ENCODE measurements at places on chromosomes 2 and 18.

DNA sequence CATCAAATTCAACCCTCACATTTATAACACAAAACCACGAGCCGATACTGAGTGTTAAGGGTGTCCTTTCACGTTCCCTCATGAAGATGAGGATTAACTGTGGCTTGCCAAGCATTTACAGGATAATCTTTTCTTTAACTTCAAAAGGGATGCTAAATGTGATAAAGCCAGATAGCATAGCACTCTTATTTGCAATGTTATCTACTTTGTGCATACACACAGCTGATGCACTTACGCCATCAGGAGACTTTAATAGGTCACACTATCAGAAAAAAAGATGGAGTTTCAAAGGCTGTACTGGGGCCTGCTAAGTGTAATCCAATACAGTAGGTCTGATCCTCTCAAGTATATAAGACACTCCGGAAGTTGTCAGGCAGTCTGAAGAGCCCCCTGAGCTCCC lies 572.7 kb downstream of the PIK3C3 start:
- DNase-seq, result no peak

DNA sequence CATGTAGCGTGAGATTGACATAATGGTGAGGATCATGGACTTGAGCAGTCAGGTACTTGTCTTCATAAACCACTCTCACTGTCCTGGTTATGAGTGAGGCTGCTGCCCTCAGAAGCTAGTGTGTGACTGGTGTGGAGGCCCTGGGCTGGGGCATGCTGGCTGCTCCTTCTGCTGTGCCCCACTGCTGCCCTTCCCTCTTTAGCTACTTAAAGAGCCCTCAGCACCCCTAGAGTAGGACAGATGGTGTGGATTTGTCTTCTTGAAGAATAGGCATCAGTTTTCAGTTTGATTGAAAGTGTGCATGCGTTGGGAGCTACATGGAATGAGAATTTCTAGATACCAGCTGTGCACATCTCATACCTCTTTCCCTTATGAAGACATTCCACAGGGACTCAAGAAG lies 15.4 kb downstream of the CPLX4 start:
- no peak for DNase-seq

- DNase-seq, result no peak
These were observed 34.6 kb upstream of the CAB39 start for GRCh38 chr2:230678018-230678417.

DNA sequence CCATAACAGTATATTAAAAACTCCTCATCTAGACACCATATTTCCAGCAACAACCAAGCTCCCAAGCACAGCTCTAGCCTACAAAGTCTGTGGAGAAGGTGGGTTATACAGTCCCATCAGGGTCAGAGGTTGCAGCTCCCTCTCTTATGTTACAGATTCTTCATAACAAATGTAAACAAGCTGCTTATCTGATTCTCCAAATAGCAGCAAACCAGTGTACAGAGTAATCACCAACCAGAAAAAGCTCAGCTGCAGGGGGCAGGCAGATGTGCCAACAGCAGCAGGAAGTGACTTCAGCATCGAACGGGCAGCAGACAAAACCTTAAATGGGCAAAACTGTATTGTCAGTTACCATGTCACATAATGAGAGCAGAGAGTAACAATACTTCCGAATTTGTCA lies 52.9 kb upstream of the NABP1 start:
- DNase-seq, result peak; percentile 58

- DNase-seq, result no peak
These were observed 135.9 kb downstream of the ACKR3 start for GRCh38 chr2:236705295-236706105.

DNA sequence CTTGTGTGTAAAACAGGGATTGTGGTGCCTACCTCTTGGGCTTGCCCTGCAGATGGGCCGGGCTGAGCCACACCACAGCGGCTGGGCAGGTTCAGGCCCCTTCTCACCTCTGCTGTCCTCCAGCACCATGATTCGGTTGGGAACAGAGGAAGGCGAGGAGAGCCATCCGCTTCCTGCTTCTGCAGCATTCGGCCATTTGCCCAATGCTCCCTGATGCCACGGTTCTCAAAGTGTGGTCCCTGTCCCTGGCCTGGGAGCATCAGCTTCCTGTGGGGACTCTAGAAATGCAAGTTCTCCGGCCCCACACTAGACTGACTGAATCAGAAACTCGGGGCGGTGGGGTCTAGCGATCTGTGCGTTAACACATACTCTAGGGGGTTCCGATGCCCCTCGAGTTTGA lies 65.1 kb downstream of the RRM2 start:
- no peak for DNase-seq

GRCh38 chr2:158486970-158487325 lies 30.2 kb downstream of the PKP4 start:
- DNase-seq, result no peak

DNA sequence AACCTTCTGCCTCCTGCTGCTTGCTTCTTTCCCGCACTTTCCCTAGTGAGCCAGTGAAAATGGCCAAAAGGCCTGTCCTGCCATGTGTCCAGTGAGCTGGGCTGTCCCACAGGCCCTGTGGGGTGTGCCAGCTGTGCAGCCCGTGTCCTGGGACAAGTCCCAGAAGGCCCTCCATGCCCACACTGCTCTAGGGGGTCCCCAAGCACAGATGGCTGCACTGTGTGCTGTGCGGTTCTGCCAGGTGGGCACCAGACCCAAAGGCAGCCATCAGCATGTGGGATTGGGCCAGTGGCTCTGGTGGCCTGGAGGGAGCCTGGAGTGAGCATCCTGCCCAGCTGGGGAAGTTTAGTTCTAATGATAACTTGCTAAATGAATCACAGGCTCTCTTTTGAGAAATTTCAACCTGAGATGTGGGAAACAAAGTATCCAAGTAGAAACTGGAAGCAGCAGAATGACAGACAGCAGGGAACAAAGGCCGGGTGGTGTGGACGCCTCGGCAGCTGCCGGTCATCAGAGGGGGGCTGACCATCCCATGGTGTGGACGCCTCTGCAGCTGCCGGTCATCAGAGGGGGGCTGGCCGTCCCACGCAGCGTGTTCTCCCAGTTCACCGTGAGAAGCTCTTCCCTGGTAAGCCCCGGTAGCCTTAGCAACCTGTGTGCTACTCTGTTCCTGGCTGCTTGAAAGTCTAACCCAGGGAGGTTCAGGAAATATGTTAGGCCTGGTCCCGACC lies 9.9 kb upstream of the CNDP2 start:
- DNase-seq, result no peak

DNA sequence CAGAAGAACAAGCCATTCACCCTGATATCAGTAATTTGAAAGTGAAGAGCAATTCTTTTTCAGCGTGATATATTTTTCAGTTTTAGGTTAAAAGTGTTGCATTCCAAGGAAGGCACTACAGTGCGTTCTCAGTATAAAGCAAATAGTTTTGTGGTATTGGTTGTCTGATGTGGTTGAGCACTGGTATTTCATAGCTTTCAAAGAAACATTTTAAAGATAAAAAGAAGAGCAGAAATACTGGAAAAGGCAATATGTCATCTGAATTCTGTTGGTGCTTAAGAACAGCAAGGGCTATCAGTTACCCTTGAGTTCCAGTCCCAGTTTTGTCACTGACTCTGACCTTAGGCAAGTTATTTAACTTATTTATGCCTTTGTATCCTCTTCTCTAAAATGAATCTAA lies 191.6 kb downstream of the BABAM2 start:
- DNase-seq, result no peak

GRCh38 chr2:216775043-216775453 lies 79.7 kb upstream of the IGFBP5 start:
- no peak for DNase-seq

GRCh38 chr2:148756292-148756975 lies 111.9 kb downstream of the EPC2 start:
- no peak for DNase-seq

DNA sequence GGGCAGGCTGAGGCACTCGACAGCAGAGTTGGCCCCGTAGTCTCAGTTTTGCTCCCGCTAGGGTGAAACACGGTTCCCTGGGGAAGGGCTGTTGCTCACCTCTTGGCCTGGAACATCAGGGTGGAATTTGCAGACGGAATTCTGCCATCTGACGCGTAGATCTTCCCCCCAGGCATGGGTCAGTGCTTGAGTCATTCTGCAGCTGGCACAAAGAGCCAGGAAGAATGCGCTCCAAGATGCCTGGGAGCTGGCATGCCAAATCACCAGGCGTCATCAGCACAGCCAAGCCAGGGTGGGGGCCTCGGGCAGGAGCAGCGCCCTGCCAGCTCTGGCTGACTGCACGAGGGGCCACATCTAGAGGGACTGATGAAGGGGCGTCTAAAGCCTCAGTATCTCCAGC lies 42.7 kb downstream of the ODC1 start:
- DNase-seq, result no peak

DNA sequence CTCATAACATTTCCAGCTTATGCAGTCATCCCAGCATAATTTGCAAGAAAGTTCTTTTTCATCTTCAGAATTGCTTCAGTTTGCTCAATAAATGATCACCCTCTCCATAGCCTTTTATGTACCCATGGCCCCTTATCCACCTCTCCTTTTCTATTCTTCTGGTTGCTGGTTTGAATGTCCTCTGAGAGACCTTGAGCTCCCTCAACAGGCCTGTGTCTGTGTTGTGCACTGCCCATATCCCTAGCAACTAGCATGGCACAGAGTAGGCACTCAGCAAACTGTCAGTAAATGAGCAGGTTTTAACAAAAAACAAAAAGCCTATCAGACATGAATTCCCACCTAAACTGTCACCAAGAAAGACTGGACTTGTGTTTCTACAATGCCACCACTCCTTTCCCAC lies 160.5 kb downstream of the AKAIN1 start:
- no peak for DNase-seq

DNA sequence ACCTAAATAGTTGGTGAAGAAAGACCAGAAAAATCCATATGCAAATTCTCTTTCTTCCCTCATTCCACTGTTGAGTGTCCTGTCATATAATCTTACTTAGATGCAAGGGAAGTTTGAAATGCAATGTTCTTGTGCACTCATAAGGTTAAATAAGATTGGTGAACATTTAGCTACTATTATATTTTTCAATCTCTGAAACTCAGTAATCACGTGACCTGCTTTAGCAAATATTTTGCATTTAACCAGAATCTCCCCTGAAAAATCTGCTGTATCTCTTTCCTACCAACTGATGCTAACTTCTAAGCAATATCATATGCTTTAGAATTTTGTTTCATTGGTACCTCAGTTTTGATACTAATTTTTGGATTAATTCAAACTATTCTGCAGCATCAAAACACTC lies 533.2 kb downstream of the RIT2 start:
- DNase-seq, result no peak

- DNase-seq, result no peak
These were observed 101.8 kb downstream of the DGKD start for GRCh38 chr2:233456111-233456510.

DNA sequence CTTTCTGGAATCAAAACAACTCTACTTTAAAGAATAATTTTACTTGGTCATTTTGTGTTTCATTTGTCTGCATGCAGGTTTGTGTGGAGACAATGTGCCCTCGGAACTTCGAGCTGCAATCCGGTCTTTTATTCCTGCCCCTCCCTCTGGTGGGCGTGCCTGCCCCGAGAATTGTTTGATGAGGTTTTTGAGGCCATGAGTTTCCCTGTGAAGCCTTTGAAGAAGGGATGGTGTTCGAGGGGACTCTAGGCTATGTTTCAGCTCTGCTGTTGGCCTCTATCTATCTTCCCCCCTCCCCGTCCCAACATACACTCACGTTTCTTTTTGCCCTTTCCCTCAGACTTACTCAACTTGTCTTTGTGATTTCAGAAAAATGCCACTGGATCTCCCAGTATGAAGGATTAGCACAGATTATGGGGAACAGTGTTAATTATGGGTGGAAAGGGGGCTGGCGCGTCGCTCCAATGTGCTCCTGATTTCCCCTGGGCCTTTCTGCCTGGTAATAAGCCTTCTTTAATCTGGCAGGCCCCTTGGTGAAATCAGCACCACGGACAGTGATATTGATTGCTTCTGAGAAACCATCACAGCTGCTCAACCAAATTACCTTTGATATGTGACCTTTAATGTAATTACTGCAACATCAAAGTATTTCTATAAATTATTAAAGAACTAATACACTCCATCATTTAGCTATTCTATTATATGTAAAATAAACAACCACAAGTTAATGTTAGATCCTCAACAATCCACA lies 82.2 kb downstream of the CELF4 start:
- no peak for DNase-seq

DNA sequence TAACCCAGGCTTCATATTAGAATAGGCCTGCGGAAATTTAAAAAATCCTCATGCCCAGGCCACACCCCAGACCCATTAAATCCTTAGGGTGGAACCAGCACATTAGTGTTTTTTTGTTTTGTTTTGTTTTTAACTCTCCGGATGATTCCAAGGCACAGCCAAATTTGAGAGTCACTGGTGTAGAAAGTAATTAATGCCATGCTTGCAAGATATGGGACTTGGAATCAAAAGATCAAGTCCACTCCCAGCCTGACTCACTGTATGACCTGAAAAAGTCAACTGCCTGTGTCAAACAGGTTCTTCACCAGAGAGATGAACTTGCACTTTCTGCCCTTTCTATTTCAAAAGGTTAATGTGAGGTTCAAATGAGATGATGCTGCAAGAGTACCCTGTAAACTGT lies 310.3 kb upstream of the LYPD1 start:
- no peak for DNase-seq

DNA sequence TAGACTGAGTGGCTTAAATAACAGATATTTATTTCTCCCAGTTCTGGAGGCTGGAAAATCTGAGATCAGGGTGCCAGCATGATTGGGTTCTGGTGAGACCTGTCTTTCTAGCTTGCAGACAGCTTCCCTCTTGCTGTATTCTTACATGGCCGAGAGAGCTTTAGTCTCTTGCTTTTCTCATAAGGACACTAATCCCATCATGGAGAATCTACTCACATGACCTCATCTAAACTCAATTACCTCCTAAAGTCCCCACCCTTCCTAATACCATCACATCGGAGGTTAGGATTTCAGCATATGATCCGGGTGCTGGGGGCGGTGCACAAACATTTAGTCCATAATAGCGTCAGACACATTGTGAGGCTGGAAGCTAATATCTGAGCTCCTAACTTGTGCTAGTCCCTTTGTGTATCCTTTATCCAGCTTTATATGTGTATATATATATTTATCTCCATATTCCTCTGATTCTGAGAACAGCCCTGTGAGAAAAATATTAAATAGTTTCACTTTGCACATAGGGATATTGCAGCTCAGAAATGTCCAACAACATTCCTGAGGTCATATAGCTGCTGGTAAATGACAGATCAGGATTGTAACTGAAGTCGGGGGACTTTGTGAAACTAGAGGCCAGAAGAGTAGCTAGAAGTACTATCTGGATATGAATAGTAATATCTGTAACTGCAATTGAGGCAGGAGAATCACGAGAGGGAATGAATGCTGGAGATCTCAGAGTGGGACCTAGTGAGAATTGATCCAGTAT lies 28.9 kb downstream of the MARCHF4 start:
- no peak for DNase-seq

GRCh38 chr18:9466846-9467245 lies 8.5 kb upstream of the RALBP1 start:
- no peak for DNase-seq

GRCh38 chr2:68169308-68169707 lies 11.6 kb downstream of the PNO1 start:
- no peak for DNase-seq

DNA sequence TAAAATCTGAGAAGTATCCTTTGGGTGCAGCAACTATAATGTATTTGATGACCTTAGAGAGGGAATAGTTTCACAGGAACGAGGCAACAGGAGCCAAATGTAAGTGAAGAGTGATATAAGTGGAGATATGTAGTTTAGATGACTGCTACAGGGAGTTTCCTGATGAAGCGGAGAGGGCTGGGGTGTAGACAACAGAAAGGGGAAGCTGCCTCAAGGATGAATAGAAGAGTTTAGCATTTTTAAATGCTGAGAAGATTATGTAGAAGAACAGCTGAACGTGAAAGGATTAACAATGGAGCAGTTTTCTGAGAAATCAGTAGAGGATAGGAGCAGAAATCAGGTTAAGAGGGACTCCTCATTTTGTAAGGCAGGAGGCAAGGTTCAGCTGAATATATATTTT lies 133.3 kb downstream of the LCLAT1 start:
- no peak for DNase-seq
